Cortex of kidney (tissue), 1 donor: ENCODE measurements at places on chromosomes 12 and 14.

DNA sequence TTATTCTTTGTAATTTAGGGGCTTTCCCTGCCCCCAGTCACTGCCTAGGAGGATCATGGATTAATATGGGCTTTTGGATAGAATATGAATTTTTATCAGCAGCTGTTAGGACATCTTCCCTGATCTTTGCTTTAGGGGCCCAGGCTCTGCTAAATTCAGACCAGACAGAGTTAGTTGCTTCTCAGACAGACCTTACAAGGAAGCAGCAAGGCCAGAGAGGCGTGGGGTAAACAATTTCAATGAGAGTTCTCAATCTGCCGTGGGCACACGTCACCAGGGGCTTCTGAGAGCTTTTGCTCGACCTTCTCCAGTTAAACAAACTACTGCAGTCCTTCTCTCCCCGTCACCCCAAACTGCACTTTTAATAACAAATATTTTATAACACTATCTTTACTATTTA lies 27.7 kb downstream of the FGF6 start:
- no peak for DNase-seq

GRCh38 chr12:75526655-75527511 lies 15.5 kb upstream of the KRR1 start:
- no peak for DNase-seq

DNA sequence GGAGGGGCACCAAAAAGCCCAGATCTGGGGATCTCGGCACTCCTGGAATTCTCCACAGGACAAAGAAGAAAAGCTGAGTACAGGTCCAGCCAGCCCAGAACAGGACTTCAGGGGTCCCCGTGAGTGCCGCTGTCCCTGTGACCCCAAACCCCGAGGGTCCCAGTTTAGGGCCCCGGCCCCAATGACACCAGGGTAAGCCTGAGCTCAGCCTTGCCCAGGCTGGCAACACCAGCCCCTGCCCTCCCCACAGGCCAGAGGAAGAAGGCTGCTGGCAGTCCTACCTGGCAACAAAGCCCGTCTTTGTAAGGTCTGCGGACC lies 1.8 kb downstream of the CDK2AP1 start:
- no peak for DNase-seq

DNA sequence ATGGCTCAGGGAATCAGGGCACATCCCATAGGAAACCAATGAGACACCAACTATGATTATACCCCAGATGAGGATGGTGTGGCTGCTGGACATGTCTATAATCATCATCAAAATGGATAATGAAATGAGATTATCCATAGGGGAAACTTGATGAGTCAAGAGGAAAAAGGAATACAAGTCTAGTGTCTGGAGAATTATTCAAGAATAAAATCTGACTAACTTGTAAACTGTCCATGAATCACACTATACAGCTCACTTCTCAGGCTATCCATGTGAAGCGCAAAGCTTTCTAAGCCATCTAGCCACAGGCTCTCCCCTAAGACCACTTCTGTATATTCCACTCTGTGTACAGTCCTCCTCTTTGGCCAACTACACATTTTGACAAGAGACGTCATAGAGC lies 52.5 kb downstream of the DUSP16 start:
- DNase-seq = no peak

GRCh38 chr14:60215127-60215444 lies 33.9 kb upstream of the PPM1A start:
- no peak for DNase-seq

GRCh38 chr14:64550621-64551333 lies 1.0 kb downstream of the PPP1R36 start:
- no peak for DNase-seq

- no peak for DNase-seq
These were observed 2.6 kb downstream of the MLXIP start for GRCh38 chr12:122081083-122081696.

DNA sequence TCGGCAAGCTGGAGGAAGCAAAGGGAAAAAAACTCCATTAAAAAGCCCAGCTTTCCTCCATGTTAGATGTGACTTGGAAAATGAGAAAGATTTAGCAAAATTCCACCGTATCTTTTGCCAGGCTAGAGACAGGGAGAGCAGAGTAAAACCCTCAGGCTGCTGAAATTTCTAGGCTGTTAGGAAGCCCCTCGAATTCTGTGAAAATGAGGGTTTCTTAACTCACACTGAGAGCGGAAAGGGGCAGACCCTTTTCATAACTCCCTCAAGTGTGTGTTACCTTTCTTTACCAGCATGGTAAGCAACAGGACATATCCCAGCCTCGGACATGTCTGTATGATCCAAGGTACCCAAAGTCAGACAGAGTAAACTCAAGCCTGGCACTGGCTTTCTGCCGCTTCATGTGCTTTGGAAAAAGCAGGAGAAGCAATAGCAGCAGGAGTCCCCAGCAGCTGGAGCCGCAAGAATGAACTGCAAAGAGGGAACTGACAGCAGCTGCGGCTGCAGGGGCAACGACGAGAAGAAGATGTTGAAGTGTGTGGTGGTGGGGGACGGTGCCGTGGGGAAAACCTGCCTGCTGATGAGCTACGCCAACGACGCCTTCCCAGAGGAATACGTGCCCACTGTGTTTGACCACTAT lies at the start of gene RHOJ:
RHOJ (plus strand) TSS at position 37 of the 637 bp plus-strand sequence; CDS start at position 464, 427 bp downstream.
- no peak for DNase-seq

GRCh38 chr14:98208943-98209342 lies 1063.1 kb downstream of the BCL11B start:
- no peak for DNase-seq

DNA sequence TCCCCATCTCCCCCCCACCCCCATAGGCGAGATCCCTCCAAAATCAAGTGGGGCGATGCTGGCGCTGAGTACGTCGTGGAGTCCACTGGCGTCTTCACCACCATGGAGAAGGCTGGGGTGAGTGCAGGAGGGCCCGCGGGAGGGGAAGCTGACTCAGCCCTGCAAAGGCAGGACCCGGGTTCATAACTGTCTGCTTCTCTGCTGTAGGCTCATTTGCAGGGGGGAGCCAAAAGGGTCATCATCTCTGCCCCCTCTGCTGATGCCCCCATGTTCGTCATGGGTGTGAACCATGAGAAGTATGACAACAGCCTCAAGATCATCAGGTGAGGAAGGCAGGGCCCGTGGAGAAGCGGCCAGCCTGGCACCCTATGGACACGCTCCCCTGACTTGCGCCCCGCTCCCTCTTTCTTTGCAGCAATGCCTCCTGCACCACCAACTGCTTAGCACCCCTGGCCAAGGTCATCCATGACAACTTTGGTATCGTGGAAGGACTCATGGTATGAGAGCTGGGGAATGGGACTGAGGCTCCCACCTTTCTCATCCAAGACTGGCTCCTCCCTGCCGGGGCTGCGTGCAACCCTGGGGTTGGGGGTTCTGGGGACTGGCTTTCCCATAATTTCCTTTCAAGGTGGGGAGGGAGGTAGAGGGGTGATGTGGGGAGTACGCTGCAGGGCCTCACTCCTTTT lies 2.7 kb downstream of the GAPDH start:
- no peak for DNase-seq

- no peak for DNase-seq
These were observed 15.0 kb upstream of the ORAI1 start for GRCh38 chr12:121611306-121611705.
